ENCODE measurements at places on chromosomes 1 and 21.

GRCh38 chr21:40331172-40331571 lies 463.9 kb downstream of the PCP4 start:
- no peak for DNase-seq

DNA sequence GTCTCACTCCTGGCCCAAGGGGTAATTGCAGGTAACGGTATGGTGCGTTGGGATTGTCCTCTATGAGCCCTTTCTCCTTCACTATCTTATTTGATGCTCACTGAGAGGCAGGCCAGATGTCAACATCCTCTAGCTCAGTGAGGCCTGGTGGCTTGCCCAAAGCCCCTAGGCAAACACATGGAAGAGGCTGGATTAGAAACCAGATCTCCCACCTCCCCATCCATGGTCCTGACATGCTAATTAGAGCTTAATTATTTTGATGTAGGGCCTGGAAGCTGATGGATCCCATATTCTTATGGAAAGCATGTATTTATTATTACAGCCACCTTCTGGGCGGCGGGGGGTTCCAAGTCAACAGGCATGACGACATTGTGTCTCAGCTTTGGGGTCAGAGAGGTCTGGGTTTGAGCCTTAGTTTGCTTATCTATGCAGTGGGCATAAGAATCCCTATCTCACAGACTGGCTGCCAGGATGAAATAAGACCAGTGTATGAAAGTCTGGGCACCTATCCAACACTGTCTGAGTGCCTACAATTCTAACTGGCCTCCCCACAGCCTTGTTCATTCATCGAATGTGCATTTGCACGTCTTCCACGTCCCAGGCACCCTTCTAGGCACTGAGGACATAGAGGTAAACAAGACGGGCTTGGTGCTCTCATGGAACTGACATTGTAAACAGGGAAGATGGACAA lies 6.2 kb downstream of the SMPDL3B start:
- no peak for DNase-seq

- no peak for DNase-seq
Measured at GRCh38 chr1:114803001-114803400, 22.5 kb upstream of the SIKE1 start.

DNA sequence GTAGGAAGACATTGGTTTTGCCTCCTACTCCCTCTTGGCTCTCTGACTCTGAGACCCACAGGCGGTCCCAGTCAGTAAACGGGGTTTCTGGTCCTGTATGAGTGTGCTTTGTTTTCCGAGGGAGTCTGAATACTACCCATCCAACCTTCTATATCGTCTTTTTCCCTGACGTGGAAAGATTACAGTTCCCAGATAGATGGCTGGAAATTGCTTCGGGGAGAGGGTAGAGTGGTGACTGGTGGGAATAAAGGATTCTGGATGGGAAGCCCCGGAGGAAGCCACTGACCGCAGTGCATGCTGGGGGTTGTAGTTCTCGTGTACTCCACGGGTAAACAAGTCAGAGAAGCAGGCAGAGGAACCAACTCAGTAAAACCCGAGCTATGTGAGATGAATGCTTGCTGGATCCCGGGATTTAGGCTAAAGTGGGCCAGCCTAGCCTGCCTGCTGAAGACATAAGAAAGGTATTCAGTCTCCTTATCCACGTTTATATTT lies 66.2 kb upstream of the IRF2BP2 start:
- no peak for DNase-seq

- no peak for DNase-seq
Measured at GRCh38 chr1:29633771-29634170, 397.4 kb downstream of the PTPRU start.

DNA sequence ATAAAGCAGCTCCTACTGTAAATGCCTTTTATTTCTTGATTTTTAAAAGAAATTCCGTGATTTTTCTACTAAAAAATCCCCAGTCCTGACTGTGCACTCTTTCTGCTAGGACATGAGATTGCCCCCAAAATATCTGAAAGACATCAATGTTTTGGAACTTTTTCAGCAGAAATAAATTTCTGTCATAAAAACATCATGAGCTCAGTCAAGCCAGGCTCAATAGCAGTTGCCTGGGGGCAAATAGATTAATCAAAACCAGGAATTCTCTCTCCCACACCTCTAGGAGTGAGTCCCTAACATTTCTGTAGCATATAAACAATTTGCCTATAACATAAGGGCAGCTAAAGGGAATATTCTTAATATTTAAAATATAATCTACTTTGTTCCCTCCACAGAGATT lies 654.1 kb downstream of the PTPRC start:
- DNase-seq: no peak

GRCh38 chr1:4654764-4655673 lies 610 bp downstream of the AJAP1 start:
- no peak for DNase-seq

GRCh38 chr1:205030241-205030640 lies 12.8 kb upstream of the CNTN2 start:
- no peak for DNase-seq

DNA sequence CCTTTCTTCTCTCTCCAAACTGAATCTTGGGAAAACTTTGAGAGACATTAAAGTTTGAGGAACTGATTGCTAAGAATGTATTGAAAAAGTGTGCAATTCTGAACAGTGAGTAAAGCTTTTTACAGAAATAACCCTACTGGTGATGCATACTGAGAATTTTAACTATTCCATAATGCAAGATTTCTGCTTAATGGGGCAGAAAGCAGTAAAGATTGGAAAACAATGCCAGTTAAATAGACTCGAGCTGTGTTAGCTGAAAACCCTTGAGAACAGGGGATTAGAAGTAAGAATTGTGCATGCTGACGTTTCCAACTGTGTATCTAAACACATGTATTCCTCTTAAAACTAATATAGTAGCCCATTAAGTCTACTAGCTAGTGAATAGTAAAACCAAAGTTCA lies 1500.2 kb upstream of the PRMT6 start:
- no peak for DNase-seq

- no peak for DNase-seq
Measured at GRCh38 chr1:9289711-9290485, 2.8 kb upstream of the SPSB1 start.

GRCh38 chr1:111725192-111725591 lies 14.0 kb downstream of the INKA2 start:
- DNase-seq: no peak

GRCh38 chr1:19436716-19437476 lies 48.4 kb downstream of the CAPZB start:
- no peak for DNase-seq

- no peak for DNase-seq
Measured at GRCh38 chr1:27388337-27389005, 4.0 kb upstream of the GPR3 start.

DNA sequence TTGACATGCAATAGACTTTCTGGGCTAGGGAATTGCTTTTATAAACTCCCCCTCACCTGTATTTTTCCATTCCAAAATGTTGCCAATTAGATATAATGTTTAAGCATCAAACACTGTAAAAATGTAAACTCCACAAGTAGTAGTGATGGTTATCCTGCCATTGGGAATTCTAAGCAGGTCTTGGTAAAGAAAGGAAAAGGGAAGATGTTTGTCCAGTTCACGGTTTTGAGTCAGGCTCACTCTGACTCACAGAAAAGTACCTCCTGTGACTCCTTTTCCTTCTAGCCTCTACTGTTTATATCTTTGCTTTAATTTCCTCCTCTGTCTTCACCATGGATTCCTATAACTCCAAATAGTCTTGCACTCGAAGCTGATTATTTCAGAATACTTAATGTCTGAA lies 19.0 kb upstream of the PTPN14 start:
- DNase-seq: no peak

- peak; percentile 68 for DNase-seq
Measured at GRCh38 chr1:223142795-223143536, at the start of gene TLR5. Gene TLR5, minus strand, starts transcription at chr1:223143248. Its CDS starts 30,217 bp downstream, at chr1:223113031.

DNA sequence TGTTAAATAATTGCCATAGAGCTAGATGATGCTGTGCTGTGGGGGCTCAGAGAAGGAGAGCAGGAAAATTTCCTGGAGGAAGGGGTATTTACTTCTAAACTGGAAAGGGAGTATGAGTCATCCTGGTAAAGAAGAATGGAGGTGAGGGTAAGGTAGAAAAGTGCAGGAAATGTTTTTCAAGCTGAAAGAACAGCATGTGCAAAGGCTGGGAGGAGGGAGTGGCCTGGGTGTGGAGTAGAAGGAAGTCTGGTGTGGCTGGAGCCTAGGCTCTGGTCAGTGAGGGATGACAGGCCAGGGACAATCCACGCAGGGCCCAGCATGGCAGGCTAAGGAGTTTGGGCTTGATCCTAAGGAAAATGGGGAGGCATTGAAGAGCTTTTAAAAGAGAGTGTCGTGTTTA lies 45.9 kb downstream of the MATN1 start:
- DNase-seq: no peak

DNA sequence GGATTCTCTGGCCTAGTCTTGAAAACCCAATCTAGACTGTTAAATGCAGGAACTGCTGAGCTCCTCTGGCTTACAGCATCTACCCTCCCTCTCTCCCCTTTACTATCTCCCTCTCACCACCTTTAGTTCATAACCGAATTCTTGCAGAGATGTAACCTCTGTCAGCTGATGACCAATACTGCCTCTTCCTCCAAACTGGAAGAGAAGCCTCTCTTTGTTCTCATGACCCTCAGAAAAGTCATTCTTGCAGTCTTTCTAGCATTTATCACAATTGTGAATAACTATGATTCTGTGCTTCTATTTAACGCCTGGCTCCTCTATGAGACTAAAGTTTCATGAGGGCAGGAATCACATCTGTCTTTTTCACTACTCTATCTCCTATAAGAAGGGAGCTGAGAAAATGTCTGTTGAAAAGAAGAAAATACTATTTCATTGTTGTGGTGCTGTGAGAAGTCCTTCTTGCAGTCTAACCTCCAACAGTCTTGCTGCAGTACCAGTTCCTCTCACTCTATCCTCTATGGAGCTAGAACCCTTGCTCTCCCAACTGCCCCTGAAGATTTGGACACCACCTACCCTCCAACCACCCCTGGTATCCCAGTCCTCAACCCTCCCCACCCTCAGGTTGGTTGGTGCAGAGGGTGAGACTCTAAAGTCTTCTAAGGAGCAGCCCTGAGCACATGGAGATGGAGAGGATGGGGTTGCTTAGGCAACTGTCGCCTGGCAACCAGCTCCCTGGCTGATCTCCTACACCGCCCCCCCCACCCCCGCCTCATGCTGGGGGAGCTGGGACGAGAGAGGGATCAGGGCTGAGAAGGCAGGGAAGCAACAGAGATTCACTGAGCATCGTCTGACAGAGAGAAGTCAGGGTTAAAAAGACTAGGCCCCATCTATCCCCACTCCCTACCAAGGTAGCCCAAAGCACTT lies 13.9 kb downstream of the MEF2D start:
- DNase-seq: no peak

DNA sequence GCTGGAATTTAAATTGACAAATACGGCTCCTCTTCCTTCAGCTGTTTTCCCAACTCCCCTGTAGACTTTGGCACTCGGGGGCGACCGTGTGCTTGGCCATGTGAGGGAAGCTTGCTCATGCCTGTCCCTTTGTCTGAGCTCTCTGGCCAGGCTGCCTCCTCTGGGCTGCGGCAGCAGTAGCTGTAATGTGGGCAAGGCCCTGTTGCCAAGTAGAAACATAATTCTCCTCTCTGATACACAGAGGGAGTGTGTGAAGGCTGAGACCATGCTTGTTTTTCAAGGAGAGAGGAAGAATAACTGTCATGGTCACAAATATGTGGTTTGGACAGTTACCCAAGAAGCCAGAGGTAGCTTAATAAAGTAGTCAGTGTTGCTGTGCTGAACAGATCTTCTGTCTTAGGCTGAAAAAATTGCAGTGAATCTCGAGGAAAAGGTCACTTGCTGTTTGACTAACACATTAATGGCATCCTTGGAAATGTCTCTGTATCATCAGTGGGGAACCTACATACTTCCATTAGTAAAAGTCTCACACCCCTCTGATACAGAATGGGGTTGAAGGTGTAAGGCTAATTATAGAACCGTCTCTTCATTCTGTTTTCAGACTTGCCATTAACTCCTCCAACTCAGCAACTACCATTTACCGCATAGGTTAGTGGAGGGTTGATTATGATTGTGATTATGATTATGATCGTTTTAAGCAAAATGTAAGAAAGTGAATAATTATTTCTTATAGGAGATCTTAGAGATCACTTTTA lies 94.6 kb downstream of the TGFB2 start:
- no peak for DNase-seq

- DNase-seq: no peak
Measured at GRCh38 chr21:16302851-16303282, 573.1 kb downstream of the USP25 start.

GRCh38 chr1:111154021-111154999 lies 14.3 kb downstream of the CEPT1 start:
- no peak for DNase-seq

DNA sequence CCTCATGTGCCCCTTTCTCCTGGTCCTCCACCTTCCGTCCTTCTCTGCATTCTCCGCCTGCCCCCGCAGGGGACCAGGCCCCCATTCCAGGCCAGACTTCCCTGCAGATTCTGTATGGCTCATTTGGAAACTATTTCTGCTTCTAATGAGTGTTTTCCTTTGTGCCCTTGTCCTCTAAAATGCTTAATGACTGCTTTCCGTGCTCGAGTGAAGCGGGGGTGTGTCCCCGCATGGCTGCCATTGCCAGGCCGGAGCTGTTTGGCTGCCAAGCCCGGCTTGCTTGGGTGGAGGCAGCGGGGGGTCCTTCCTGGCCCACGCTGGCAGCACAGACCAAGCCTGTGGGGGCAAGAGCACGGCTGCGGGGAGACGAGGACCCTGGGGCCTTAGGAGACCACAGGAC lies 299.3 kb upstream of the VAMP3 start:
- no peak for DNase-seq

DNA sequence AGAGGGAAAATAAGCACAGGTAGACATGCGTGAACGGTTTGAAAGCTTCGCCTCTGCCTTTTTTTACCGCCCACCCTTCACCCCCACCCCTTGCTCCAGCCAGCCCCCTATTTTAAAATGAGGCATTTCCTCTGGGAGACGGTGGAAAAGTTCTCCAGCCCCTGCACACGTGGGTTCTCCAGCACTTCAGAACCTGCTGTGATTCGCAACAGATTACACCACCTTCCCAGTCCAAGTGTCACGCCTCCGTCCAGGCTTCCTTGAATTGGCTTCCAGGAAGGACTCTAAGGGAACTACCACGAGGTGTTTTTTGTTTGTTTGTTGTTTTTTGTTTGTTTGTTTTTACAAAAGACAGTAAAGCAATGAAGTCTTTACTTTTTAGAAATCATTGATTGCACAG lies 2.6 kb downstream of the LRRC7 start:
- DNase-seq: no peak

DNA sequence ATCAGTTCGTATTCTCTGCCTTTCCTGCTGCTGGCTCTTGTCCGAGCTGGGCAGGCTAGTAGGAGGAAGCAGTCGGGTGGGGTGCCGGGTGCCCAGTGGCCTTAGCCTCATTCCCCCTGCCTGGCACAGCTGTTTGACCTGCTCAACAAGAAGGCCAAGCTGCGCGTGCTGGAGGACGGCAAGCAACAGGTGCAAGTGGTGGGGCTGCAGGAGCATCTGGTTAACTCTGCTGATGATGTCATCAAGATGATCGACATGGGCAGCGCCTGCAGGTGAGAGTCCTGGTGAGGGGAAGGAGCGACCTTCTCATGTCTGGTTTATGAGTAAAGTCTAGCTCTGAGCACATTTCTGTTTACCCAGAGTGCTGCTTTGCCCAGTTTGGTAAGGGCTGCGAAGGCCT lies 16.3 kb upstream of the RPS8 start:
- DNase-seq: no peak

- peak; percentile 27 for DNase-seq
Measured at GRCh38 chr1:230977761-230978490, 735 bp downstream of the TTC13 start.

- DNase-seq: no peak
Measured at GRCh38 chr1:82785268-82785790, 984.6 kb downstream of the ADGRL2 start.
